ENCODE measurements at places on chromosomes 2 and 18. TPM values are rescaled to one million over a fixed set of nuclear protein-coding genes. Genes with fewer than 3 reads are reported as not detected.

GRCh38 chr18:67766930-67767329 is 250.4 kb upstream of the DSEL start:
- no peak for DNase-seq

- no peak for DNase-seq
Observed at GRCh38 chr2:81852651-81853050, 1548.1 kb upstream of the LRRTM1 start.

TEKT4 gene
- total RNA-seq, result not detected

DNA sequence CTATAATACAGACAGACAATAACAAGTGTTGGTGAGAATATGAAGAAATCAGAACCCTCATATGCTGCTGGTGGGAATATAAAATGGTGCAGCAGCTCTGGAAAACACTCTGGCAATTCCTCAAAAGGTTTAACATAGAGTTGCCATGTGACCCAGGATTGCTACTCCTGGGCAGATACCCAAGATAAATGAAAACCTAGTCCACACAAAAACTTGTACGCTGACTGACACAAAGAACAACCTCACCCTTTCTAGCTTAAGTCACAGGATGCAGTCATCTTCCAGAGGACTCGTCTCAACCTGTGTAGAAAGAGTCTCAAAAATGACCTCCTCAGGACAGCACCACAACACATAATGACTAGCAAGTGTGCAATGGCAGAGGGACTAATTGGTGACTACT is 71.6 kb upstream of the ACAA2 start:
- DNase-seq, result no peak

DNA sequence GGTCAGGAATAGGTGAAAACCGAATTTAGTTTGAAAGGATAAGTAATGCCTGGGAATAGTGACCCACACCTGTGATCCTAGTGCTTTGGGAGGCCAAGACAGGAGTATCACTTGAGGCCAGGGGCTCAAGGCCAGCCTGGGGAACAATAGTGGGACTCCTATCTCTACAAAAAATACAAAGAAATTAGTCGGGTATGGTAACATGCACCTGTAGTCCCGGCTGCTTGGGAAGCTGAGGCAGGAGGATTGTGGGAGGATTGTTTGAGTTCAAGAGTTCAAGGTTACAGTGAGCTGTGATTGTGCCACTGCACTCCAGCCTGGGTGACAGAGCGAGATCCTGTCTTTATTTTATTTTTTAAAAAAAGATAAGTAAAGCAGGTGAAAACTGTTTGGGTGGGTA is 3.8 kb upstream of the MYO1B start:
- DNase-seq, result no peak

CYRIA gene
- total RNA-seq, result 12.5 TPM

- DNase-seq, result no peak
Observed at GRCh38 chr2:126930970-126931590, 32.4 kb downstream of the TEX51 start.

DNA sequence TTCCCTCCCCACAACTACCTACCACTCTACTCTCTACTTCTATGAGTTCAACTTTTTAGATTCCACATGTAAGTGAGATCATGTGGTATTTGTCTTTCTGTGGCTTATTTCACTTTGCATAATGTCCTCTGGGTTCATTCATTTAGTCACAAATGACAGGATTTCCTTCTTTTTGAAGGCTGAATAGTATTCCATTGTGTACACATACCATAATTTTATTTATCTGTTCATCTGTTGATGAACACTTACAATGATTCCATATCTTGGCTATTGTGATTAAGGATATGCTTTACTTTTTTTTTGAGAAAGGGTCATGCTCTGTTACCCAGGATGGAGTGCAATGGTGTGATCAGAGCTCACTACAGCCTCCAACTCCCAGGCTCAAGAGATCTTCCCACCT is 73.6 kb downstream of the ICA1L start:
- no peak for DNase-seq

DNA sequence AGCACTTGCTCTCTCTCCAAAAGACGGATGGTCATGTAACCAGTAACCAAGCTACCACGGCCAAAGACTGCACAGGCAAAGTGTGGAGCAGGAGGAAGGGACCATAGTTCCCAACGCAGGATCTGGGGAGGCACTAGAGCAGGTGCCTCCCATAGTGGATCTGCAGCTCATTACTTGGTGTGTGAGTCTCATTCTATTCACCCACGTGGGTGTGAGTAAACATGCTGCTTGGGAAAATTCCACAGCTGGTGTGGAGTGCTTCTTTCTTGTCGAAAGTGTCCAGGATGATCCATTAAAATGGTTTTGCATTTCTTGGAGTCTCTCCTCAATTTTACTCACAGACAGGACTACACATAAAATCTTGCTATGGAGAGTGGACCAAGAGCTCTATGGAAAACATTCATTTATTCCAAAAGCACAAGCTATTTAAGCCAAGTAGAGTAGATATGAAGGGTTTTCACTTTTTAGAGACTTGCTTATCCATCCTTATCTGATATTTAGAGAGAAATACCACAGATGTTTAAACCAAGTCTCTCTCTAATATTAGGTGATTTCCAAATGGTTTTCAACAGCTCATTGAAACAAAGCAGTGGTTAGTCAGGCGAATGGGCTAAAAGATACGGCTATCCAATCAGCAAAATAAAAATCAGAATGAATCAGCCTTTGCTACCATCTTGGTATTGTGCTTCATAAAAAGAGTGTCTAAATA is 104.3 kb upstream of the CCDC195 start:
- DNase-seq, result no peak

Measured in sigmoid colon (tissue), 7 donors.